ENCODE measurements at places on chromosomes 2 and 18. TPM values are rescaled to one million over a fixed set of nuclear protein-coding genes. Genes with fewer than 3 reads are reported as not detected.

The MPPE1 gene
- 32.6 TPM for total RNA-seq

The AFF3 gene
- 0.34 TPM for total RNA-seq

The ERMN gene
- not detected for total RNA-seq

The CSRNP3 gene
- total RNA-seq, result 2.0 TPM

The ZEB2 gene
- total RNA-seq, result 38.0 TPM

The PAX3 gene
- not detected for total RNA-seq

The SLC5A6 gene
- total RNA-seq, result 6.6 TPM

The MAL gene
- 0.17 TPM for total RNA-seq

The FBXO48 gene
- total RNA-seq, result 0.32 TPM

The CENPA gene
- total RNA-seq, result 1.6 TPM

The RNF138 gene
- 30.2 TPM for total RNA-seq

The LONRF2 gene
- under 0.01 TPM for total RNA-seq

The RPE gene
- total RNA-seq, result 75.6 TPM

The IL36RN gene
- not detected for total RNA-seq

The CCDC68 gene
- total RNA-seq, result under 0.01 TPM

The HOXD12 gene
- total RNA-seq, result not detected

The WIPF1 gene
- 5.2 TPM for total RNA-seq

The RAB6D gene
- under 0.01 TPM for total RNA-seq

The RAX gene
- not detected for total RNA-seq

The TDRD15 gene
- not detected for total RNA-seq

The ANKRD62 gene
- total RNA-seq, result not detected

The TMEM178A gene
- total RNA-seq, result 0.69 TPM

The SATB2 gene
- total RNA-seq, result 42.9 TPM

The SLC25A12 gene
- 17.5 TPM for total RNA-seq

The GULP1 gene
- total RNA-seq, result 46.8 TPM

The DQX1 gene
- total RNA-seq, result 0.16 TPM

The CYP1B1 gene
- 76.6 TPM for total RNA-seq

The UNC80 gene
- total RNA-seq, result not detected

The ZNF397 gene
- 21.0 TPM for total RNA-seq

The ERICH2 gene
- total RNA-seq, result 1.2 TPM

The CCL20 gene
- total RNA-seq, result not detected

The CROCC2 gene
- 0.26 TPM for total RNA-seq

The GPR75 gene
- 0.52 TPM for total RNA-seq

The DNAJC27 gene
- 3.3 TPM for total RNA-seq

The NYAP2 gene
- total RNA-seq, result not detected

The SRD5A2 gene
- total RNA-seq, result not detected

The GEN1 gene
- total RNA-seq, result 3.3 TPM

The TMEM200C gene
- 0.43 TPM for total RNA-seq

The CASP8 gene
- total RNA-seq, result 26.6 TPM

The DNER gene
- total RNA-seq, result 2.8 TPM

The MRO gene
- 0.09 TPM for total RNA-seq

The PPP1R1C gene
- total RNA-seq, result 0.47 TPM

The AMER3 gene
- total RNA-seq, result under 0.01 TPM

The WDSUB1 gene
- 12.7 TPM for total RNA-seq

The ARPC2 gene
- 164 TPM for total RNA-seq

The TEX44 gene
- total RNA-seq, result not detected

The SPC25 gene
- total RNA-seq, result 1.1 TPM

The PLCD4 gene
- total RNA-seq, result 7.6 TPM

The LIMS4 gene
- total RNA-seq, result 0.77 TPM

The ANKRD23 gene
- 0.95 TPM for total RNA-seq

The NEU2 gene
- total RNA-seq, result not detected

The IL18RAP gene
- not detected for total RNA-seq

Measured in bronchial smooth muscle cell (primary cell).